ENCODE measurements at places on chromosomes 1 and 21.

GRCh38 chr1:147316968-147317367, 74.5 kb downstream of the CHD1L start:
- no peak for DNase-seq

- no peak for DNase-seq
Observed at GRCh38 chr1:17605582-17606344, 66.3 kb downstream of the ARHGEF10L start.

DNA sequence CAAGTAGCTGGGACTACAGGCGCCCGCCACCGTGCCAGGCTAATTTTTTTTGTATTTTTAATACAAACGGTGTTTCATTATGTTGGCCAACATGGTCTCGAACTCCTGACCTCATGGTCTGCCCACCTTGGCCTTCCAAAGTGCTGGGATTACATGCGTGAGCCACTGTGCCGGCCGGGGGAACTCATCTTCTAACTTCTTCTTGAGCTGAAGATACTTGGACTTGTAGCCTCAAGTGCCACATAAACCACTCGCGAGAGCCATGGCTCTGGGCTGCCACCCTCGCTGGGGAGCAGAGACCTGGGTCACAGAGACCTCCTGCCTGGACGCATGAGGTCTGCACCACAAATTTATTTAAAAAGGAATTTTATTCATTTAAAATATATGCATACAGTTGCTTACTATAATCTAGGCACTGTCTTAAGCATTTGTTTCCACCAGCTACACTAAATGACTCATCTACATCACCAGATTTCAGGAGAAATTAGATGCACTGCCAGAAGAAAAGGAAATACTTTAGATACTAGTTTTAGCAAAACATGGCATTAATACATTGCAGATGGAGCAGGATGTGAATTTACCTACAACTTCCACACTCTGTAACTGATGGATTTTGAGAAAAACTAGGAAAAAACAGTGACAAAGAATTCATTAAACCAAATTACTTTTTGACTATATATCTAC, 29.9 kb upstream of the PUM1 start:
- DNase-seq, result no peak

DNA sequence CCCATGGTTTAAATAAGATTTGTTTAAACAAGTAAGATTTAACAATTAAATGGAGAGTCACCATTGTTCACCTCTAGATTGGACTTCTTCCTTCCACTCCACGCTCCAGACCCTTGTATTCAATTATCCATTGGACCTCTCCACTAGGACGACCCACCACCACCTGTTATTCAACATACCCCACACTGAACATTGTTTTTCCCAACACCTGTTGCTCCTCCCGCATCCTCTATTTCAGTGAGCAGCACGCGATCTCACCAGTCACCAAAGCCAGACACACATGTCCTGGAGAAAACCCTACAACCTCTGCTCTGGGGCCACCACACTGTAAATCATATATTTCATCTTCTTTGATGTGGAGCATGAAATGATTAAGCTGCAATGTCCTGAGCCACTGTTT, 28.6 kb downstream of the ATP8B2 start:
- no peak for DNase-seq

DNA sequence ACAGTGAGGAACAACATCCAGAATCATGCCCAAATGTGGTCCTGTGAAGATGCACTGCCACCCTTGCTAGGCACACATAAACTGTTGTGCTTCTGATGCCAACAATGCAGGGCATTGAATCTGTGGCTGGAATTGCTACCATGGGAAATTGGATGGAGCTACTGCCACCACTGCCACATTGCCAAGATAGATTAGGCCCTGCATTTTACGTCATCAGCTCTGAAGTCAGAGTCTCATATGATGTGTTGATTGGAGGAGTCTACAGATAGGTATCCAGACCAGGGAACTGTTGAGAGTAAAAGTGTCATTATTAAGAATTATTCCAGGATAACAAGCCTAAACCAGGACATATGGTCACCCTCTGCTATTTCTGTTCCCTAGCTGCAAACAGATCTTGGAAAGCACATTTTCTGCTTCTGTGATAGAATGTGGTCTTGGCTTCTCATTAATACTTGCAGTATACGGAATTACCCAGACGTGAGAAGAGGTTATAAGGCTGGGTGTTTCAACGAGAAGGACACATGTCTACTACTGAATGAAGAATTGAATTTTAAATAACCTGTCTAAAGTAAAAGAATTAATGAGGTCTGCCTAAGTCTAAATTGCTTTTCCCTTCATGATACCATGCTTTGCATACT, 106.6 kb downstream of the TNNI3K start:
- DNase-seq, result no peak

DNA sequence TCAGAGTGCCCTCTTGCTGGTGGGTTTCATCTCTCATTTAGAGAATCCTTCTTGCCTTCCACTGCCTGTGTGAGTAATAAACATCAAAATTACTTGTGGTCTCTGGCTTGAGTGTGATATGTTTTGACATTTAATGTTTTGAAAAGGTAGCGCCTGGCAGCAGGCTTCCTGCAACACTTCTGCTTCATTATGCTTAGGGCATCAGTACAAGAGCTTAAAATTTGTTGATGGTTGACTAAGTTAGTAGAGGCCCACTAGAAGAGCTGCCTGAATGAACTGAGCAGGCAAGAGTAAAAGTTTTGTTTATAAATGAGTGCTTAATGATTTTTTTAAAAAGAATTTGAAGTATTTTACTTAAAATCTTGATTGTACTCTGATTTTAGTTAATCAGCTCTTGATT, 6.4 kb upstream of the RPE65 start:
- no peak for DNase-seq

DNA sequence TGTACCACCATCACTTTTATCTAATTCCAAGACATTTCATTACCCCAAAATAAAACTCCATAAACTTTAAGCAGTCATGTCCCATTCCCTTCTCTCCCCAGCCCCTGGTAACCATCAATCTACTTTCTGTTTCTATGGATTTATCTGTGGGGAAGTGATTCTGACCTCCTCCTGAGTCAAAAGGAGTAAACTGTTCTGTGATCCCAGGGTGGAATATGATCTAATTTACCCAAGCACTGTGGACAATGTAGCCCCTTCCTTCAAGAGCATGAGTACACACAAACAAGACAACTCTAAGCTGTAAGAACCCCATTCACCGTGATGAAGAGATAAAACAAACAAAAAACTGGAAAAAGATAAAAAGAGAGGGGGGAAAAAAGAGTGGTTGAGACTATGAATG, 77.9 kb downstream of the PLPP3 start:
- DNase-seq, result no peak

GRCh38 chr1:19922015-19922688, 1.3 kb downstream of the PLA2G2E start:
- DNase-seq, result no peak

GRCh38 chr1:13901039-13901438, 201.1 kb downstream of the PRDM2 start:
- no peak for DNase-seq

DNA sequence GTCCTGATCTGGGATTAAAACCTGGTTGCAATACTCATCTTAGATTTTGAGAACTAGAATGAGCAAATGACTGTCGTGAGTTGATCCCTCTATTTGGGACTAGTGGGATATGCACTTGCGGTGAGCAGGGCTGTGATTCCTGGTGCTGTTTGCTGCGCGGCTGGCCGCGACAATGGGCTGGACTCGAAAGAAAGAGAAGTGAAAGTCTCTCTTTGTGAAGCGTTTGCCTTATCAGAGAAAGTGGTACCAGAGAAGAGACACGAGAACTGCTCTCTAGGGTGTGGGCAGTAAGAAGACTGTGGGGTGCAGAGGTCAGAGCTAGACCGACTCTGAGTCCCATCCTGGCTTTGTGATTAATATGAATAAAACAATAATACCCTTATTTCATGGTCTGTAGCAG, 8.6 kb downstream of the ST6GALNAC3 start:
- no peak for DNase-seq

GRCh38 chr1:93078203-93078602, 880 bp upstream of the MTF2 start:
- no peak for DNase-seq

GRCh38 chr1:32774464-32774808, 42.7 kb downstream of the YARS1 start:
- DNase-seq, result no peak

- DNase-seq, result no peak
Observed at GRCh38 chr1:78373676-78374075, 117.1 kb upstream of the PTGFR start.

DNA sequence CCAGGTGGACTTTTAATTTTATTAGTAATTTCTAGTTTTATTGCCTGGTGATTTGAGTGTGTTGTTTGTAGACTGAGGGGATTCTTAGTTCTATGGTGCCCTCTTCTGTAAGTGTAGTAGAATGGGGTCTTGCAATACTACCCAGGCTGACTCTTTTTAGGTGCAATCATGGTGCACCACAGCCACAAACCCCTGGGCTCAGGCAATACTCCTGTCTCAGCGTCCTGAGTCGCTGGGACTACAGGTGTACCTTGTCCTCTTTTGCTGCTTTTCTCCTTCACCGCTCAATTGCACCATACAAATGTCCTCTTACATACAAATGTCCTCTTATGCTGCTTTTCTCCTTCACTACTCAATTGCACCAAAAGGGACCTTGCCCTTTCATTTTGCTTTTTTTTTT, 43.1 kb downstream of the SCP2 start:
- DNase-seq, result no peak

GRCh38 chr1:87894062-87894461, 565.4 kb downstream of the LMO4 start:
- DNase-seq, result no peak

DNA sequence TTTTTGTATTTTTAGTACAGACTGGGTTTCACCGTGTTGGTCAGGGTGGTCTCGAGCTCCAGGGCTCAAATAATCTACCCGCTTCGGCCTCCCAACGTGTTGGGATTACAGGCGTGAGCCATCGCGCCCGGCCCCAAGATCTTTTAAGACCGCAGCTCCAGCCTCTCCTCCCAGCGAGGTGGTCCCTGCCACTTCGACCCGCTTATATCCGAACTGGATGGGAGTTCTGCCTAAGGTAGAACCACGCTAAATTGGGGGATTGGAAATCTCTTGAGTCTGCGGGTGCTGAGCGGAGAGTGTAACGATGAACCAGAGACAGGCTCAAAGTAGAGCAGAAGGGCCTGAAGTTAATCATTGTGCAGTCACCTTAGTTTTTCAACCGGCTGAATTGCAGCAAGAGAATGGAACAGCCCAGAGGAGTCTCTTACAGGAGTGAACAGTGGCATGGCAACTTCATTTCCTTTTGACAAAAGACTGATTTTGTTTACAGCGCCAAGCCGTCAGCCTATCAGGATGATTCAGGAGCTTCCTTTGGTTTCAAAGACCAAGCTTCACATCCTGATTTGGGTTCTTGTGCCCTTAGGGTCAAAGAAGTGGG, 726 bp upstream of the CYB5R1 start:
- peak; percentile 43 for DNase-seq

GRCh38 chr1:147641695-147642592, 28.4 kb downstream of the ACP6 start:
- DNase-seq, result peak; percentile 65

DNA sequence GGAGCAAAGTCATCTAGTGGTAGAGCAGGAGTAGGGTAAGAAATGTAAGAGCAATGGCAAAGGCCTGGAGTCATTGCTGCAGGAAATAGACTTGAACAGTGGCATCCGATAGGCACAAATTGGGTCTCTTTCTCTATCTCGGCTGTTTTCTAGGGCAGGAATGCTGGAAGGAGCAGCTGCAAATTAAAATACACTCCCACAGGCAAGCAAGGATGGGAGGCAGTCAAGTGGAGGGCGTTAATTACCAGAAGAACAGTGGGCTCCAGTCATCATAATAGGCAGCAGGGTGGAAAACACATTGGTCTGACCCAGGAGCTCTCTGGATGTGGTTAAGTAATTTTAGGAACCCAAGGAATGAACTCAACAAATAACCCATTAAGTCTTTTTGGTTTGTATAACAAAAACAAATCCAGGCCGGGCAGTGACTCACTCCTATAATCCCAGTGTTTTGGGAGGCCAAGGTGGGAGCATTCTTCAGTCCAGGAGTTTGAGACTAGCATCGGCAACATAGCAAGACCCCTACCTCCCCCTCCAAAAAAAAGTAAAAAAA, 7.8 kb upstream of the TDRD5 start:
- DNase-seq, result no peak

DNA sequence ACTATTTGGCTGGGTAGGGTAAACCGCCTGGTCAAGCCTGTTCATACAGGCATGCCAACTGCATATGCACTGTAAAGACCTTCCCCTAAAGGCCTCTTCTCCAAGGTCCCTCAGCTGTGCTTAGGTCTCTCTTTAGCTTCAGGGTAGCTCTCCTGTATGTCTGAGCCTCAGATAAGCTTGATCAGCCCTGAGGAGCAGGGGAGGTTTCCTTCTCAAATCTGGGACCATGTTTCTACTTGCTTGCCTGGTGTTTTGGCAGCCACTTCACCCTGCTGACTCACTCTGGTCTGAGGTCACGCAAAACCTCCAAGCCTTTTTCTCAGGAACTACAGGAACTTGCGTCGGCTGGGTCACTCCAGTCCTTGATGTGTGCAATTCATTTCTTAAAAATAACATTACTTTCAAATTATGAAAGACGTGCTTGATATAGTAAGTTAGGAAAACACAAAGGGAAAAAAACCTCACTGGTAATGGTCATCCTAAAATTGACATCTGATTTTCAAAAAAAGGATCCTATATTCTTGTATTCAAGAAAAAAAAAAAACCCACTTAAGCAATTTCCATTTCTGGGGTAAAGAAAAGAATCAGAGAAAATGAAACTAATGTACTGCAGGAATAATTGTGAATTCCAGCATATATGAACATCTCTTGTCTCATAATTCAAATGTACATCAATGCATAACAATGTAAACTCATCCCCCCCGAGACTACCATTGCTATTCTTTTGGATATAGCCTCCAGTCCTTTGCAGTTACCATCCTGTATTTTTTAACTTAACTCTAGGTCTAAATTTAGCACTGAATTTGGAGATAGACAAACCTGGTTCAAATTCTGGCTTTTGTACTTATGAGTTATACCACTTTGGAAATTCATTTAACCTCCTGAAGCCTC, 24.8 kb upstream of the RNF19B start:
- DNase-seq, result peak; percentile 87

- DNase-seq, result peak; percentile 1
Observed at GRCh38 chr1:53332833-53333232, 5.0 kb upstream of the LRP8 start.

DNA sequence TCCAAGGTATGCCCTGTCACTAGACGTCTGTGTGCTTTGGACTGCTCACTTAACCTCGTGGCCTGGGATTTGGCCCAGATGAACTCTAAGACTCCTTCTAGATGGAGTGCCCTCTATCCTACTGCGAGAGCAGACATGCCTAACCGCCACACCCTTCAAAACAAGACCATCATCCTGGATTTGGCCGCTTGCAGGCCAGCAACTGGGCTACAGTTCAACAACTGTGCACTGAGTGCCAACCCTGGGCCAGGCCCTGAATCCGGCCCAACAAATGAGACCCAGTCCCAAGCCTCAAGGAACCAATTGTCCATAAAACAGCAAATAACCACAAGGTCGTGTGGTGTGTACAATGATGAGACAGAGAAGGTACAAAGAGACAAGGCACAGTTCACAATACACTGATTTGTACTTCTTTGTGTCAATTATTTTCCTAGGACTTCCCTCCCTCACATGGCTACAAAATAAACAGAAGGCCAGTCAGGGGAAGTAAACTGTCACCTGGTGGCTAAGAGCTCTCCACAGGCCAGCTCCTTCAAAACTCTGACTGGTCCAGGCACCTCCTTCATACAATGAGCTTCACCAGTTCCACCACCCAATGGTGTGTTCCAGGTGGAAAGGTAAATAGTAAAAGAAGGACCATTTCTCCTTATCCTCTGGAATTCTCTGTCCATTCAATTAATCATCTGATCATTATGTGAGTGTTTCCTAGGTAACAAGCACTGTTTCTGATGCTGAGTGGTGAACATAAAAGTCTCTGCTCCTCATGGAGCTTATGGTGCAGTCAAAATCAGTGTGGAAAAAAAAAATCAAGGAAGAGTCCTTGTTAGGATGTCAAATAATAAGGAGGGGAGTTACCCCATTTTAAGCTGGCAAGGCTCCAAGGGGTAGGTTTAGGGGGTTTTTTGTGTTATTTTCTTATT, 60.4 kb downstream of the CAPZB start:
- no peak for DNase-seq
